ENCODE measurements at places on chromosomes 16 and 17.

- no peak for DNase-seq
Observed at GRCh38 chr17:79887451-79887991, 48.3 kb upstream of the CBX4 start.

DNA sequence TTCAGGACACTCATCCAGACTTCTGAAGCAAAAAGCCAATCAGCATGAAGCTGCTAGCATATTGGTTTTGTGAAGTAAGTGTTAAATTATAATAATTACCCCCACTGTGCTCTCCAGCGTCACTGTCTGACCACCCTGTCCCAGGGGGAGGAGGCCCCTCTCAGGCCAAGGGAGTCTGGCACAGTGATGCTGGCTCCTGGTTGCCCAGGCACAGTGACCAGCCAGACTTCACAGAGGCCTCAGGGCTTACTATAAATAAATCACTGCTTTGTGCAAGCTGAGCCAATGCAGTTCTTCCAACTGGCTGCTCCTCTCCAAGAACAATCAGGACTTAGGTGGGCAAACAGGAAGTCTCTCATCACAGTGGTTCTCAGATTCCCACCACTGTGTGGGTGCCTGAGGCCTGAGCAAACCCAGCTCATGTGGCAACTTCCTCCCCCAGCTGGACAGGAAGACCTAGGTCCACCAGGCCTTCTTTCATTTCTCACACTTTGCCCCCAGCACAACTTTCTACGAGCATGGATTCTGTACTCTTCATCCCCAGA is 1.7 kb upstream of the DBNDD1 start:
- DNase-seq: no peak

- DNase-seq: no peak
Observed at GRCh38 chr17:66941773-66942450, 22.6 kb upstream of the CACNG4 start.

- DNase-seq: no peak
Observed at GRCh38 chr16:67549240-67549639, 13.1 kb upstream of the CTCF start.

GRCh38 chr16:31105677-31106213 is 2.4 kb upstream of the BCKDK start:
- peak; percentile 71 for DNase-seq

DNA sequence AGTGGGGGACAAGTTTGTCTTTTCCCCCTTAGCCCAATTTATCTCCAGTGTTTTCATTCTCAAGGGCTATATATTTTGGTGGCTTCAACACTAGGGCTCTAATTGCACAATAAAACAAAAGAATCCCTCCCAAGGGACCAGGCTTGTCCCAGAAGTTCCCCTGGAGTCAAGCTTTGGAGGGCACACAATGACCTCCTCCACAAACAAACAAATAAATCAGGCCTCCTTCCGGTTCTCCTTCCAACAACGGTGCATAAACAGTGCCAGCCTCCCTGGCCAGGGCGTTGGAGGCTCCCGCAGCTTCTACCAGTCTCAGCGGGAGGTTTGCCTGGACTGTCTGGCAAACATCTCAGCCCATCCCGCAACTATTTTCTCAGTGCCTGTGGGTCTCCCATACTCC is 188.0 kb upstream of the FOXF1 start:
- no peak for DNase-seq

DNA sequence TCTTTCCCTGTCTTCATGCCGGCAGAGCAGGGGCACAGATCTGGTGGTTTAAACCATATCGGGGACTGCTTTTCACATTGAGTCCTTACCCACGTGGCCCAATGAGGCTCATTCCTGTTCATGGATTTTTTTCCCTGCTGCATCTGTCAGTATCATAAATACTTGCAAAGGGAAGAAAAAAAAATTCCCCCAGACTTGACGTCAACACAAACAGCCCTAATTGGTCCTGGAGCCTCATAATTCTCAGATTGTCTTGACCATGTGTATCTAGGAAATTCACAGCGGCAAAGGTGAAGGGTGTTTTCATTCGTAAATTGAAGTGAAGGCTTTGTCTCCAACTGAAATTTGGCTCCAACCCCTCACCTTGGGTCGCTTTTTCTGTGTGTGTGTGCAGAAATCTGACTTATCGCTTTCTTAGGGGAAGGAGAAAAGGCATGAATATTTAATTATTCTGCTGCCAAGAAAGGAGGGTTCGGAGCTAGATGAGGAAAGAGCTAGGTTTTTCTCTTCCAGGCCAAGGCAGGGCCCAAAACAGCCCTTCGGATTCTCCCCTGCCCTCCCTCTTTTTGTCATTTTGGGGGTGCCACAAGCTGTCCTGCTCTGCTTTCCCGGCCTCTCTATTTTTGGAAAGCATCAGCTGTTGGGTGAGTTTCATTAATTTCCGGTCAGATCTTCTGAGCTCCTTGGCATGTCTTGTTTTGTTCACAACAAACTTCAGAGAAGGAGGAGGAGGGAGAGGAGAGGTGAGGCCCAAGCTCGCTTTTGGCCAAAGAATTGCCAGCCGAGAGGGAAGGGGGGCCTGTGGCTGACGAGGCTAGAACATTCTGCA is 17.8 kb upstream of the CIBAR2 start:
- DNase-seq: no peak

- DNase-seq: no peak
Observed at GRCh38 chr17:4362141-4362540, 4.3 kb downstream of the UBE2G1 start.

- DNase-seq: no peak
Observed at GRCh38 chr16:85210423-85211169, 98.3 kb upstream of the CIBAR2 start.

DNA sequence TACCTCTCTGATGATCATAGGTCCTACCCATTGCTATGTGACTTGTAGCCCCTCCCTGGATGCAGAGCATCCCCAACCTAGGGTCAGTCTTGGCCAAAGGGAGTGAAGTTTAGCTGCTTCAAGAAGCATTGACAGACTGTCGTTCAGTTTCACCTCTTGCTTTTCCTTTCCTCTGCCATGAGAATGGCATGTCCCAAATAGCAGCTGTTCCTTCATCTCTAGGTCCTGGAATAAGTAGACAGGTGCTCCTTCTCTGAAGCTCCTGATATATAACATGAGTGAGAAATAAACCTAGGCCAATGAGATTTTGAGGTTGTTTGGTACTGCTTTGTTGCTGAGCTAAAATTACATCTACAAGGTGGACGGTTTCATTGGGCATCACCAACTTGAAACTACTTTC is 204.5 kb upstream of the CACNG5 start:
- no peak for DNase-seq

- DNase-seq: no peak
Observed at GRCh38 chr17:31499771-31500554, 108.5 kb downstream of the RAB11FIP4 start.

DNA sequence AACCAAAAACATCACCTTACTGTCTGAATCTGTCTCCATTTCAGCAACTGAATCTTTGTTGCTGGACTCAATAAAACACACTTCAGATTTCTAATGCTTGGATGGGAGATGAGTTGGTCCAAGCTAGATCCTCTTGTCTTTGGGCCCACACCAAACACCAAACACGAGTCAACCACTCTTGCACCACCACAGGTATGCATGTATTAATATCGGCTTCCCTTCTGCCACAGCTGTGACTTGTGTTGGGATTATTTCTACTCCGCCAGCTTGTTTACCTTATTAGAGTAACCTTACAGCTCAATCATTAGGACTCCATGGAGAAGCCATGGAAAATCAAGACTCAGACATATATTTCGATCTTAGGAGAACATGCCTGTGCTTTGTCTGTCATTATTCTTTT is 49.9 kb downstream of the XYLT1 start:
- DNase-seq: no peak

DNA sequence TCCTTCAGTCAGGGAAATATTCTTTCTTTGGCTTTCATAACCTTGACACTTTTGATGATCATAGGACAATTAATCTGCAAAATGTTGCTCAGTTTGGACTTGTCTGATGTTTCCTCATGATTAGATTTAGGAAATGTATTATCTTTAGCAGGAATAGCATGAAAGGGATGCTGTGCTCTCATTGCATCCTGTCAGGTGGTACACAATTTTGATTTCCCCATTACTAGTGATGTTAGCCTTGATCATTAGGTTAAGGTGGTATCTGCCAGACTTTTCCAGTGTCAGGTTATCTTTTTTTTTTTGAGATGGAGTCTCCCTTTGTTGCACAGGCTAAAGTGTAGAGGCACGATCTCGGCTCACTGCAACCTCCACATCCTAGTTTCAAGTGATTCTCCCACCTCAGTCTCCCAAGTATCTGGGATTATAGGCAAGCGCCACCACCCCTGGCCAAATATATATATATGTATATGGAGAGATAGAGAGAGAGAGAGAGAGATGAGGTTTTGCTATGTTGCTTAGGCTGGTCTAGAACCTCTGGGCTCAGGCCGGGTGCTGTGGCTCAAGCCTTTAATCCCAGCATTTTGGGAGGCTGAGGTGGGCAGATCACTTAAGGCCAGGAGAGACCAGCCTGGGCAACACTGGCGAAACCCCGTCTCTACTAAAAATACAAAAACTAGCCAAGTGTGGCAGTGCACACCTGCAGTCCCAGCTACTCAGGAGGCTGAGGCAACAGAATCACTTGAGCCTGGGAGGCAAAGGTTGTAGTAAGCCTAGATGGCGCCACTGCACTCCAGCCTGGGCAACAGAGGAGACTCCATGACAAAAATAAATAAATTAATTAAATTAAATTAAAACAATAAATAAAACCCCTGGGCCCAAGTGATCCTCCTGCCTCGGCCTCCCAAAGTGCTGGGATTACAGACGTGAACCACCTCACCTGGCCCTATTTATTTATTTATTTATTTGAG is 15.8 kb upstream of the CAVIN1 start:
- DNase-seq: no peak

- DNase-seq: no peak
Observed at GRCh38 chr17:67056746-67057490, 12.6 kb downstream of the CACNG1 start.

DNA sequence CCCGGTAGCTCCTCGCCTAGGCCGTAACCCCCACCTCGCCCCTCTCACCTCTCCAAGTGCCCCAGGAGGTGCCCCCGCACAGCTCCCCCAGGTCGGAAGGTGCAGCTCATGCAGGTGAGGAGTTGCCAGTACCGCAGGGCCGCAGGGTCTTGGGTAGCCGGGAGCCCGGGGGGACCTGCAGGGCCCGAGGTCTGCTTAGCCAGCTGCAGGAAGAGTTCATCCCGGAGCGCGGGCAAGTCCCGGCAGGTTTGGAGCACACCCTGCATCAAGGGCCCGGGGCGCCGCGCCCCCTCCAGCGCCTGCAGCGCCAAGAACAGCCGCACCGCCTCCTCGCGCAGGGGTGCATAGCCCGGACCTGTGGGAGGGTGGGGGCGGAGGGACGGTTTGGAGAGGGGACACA is 4.8 kb downstream of the PLEKHH3 start:
- DNase-seq: no peak

DNA sequence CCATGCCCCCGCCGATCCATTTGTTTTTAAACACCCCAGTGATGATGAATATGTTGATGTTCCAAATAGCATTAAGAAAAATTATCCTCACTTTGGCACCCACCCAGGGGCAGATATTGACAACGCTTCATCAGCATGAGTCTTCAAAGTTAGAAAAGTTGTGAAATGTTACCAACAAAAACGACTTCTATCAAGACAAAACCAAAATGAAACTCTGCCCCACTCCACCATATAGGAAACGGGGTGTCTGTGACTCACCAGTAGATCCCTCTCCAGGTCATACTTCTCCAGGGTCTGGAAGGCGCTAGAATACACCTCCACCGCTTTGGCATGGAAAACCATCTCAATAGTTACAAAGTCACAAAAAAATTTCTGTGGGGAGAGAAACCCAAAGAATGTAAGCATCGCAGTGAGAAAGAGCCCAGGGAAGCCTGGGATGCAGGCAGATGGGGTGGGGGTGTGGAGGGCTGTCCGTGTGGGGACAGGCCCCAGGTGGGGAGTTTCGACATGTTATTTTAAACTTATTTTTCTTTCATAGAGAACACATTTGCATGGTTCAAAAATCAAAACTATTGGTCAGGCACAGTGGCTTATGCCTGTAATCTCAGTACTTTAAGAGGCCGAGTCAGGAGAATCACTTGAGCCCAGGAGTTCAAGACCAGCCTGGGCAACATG is 10.2 kb downstream of the CIBAR2 start:
- DNase-seq: no peak

GRCh38 chr17:76278268-76278908 is 13.2 kb downstream of the UBALD2 start:
- no peak for DNase-seq

- DNase-seq: no peak
Observed at GRCh38 chr17:78233678-78234077, 2.2 kb downstream of the TMEM235 start.

DNA sequence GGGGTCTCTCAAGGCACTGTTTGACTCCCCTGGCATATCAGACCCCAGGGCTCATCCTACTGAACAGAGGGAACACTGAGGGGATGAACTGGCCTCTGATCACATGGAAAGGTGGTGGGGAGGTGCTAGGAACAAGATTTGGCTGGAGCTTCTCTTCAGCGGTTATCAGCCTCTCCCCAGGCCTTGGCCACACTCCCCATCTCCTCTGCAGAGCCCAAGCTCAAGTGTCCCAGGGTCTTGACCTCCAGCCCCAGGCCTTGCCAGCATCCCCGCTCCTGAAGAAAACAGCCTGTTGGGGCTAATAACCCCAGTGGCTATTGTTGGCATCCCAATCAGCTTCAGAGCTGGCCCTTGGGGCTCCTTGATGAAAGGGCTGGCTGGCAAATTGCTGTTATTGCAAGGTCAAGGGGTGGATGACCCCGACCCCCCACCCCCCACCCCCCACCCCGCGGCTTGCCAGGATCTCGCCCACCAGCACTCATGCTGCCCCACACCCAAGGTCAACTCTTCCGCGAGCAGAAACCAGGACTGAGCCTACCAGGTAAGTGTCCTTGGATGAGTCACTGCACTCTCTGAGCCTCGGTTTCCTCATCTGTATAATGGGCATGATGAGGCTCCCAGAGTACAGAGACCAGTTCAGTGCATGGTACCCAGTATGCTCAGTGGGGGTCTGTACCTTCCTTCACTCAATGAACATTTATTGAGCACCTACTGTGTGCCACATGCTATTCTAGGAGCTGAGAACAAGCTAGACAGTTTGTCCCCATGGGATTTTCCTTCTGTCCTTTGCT is 18.8 kb upstream of the FAM83G start:
- no peak for DNase-seq
